Activated CD4-positive, alpha-beta T cell treated with anti-CD3 and anti-CD28 coated beads for 24 hours (primary cell): ENCODE measurements at places on chromosomes 16 and 17.

DNA sequence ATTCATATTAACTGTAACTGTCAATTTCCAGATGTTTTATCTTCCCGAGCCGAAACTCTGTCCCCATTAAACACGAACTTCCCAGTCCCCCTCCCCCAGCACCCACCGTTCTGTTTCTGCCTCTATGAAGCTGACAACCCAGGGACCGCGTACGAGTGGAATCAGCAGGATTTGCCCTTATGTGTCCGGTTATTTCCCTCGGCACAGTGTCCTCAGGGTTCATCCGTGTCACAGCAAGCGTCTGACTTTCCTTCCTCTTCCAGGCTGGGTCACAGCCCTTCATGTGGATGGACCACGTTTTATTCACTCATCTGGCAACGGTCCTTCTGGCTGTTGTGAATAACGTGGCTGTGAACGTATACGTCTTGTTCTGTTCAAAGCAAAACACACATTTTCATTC is 31.3 kb downstream of the METRNL start:
- no peak for DNase-seq

- no peak for DNase-seq
Measured at GRCh38 chr17:74485022-74485743, 18.7 kb downstream of the CD300A start.

- DNase-seq, result no peak
Measured at GRCh38 chr17:74437702-74438101, 5.8 kb downstream of the GPRC5C start.

DNA sequence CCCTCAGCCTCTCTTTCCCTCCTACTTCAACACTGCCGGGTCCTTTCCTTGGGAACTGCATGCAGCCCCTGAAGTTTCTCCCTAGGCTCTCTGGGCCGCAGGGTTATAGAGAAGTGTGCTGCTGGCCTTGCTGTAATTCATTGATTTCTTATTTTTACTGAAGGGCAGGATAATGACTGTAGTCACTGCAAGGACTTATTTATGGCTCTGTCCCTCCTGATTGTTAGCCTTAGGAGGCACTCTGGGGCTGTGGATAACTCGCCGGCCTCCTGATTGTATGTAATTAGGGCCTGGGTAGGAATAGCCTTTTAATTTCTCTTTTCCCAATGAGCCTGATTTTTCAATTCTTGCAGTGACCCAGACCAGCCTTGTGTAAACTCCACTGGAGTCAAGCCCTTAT is 138.3 kb upstream of the CDH13 start:
- no peak for DNase-seq

GRCh38 chr17:50467855-50468303 is 801 bp downstream of the CHAD start:
- no peak for DNase-seq

DNA sequence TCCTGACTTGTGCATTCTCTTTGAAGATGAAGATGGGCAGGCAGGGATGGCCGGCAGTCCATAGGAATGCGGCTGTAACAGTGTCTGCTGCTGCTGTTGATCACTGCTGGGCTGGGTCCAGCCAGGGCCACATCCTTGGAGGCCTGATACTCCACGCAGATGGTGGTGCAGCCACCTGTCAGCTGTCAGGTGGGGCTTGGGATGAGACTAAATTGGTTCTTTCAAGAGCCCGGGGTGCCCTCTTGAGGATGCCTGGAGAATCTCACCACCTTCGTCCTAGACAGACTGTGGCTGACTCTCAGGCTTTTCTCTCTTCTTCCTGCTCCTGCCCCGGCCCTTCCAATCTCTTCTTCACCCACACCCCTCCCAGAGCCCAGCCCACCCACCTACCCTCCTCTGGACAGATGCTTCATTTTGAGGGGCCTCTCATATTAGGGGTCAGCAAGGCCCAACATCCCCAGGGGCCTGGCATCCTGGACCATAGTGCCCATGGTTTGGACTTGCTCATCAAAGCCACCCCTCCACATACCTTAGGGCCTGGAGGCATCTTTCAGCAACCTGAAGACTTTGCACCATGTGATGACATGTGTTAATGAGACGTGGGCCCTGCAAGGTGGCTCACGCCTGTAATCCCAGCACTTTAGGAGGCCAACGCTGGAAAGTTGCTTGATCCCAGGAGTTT is 19.1 kb downstream of the OSBPL7 start:
- peak; percentile 42 for DNase-seq

GRCh38 chr17:63722403-63722802 is 19.2 kb downstream of the STRADA start:
- DNase-seq, result no peak

DNA sequence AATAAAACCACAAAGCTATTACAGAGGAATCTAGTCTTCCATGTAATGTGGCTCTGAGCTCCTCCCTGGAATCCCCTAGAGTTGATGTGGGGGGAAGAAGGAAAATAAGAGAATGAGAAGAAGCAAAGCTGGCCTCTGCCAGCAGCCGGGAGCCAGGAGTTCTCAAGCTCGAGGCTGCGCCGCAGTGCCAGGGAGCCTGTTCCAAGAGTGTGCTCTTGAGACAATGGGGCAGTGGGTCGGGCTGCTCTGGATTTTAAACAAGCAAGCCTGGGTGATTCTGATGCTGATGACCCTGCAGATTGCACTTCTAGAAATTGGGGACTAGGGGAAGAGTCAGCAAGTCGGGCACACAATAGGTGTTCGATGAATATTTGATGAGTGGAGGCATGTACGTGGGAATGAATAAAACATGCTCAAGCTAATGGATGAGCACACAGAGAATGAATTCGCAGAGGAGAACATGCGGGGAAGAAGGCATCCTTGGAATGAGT is 119.9 kb downstream of the CMIP start:
- no peak for DNase-seq

DNA sequence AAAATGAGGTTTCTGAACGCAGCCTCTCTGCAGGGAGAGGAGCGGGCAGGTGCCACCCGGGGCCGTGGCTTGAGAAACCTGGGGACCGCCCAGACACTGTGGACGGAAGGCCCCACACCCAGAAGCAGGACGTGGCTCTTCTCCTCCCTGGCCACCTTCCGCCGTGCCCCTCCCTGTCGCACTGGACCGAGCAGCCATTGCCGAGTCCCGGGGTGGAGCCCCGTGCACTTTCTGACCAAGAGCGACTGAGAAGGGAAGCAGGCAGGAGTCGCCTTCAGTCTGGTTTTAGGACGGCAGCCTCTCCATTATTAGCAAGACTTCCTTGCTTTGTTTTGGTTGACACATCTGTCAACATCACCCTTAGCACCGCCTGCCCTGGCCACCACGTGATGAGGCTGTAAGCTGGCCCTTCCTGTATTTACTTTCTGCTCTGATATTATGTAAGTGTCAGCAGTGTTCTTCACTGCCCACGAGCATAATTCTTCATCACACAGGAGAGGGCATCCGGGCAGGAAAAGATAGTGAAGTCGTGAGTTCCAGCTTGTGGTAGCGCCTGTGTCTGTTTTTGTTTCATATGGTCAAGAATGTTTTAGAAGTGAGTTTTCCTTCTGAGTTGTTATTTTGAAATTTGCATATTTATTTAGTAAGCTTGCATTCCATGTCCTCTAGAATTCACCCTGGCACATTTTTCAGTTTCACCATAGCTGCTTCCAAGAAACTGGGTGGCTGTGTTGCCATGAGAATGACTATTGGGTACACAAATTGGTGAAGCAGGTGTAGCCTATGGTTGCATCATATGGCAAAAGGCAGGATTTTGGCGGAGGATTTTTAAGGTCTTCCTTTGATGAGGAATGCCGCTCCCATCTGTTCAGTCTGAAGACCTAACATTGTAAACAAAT is 1.0 kb downstream of the HERPUD1 start:
- DNase-seq, result no peak

DNA sequence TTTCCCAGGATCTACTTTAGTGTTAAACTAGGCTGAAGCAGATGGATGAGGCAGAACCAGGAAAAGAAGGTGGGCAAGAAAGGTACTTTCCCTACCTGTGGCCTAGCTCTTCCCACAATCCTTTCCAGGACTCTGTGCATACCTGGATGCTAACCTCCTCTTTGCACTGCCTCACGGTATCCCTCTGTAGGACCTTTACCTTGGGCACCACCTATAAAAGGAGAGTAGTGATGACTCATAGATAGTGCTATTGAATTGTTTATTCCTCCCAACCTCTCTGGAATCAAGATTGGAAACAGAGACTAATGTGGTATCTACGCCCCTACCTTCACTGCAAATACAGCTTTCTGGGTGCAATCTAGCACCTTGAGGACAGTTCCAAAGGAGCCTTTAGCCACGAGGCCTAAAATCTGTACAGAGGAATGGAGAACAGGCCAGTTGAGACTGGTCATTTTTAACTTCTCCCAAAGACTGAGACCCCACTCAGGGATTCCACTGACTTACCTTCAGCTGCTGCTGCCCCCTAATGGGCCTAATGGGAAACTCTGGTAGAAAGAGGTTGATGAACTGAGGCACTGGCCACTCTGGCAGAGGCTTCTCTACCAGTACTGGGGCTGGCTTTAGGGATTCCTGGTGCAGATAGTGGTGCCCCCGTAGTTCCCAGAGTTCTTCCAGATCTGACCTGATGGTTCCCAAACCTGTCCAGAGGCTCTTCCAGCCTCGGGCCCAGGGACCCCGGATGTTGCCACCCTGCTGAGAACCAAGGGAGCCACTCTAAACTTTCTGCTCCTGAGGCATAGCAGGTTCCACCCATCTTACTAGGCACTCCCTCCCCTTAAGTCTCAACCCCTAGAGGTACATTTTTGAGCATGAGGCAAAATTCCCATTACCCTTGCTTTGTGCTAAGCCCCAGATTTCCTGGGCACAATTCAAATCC is 781 bp downstream of the RSKR start:
- DNase-seq, result no peak

DNA sequence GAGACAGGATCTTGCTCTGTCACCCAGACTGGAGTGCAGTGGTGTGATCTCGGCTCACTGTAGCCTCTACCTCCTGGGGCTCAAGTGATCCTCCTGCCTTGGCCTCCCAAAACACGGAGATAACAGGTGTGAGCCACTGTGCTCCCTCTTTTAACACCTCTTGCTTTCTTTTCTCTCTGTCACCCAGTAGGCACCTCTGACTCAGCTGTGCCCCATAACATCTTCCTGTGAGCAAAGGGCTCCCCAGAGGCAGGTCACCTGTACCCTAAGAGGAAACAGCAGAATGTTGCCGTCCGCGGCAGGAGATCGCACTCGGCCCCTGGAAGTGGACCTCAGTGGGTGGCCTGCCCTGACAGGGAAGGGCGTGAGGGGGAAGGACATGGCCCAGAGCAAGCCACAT is 918 bp upstream of the NLRC3 start:
- DNase-seq, result no peak

DNA sequence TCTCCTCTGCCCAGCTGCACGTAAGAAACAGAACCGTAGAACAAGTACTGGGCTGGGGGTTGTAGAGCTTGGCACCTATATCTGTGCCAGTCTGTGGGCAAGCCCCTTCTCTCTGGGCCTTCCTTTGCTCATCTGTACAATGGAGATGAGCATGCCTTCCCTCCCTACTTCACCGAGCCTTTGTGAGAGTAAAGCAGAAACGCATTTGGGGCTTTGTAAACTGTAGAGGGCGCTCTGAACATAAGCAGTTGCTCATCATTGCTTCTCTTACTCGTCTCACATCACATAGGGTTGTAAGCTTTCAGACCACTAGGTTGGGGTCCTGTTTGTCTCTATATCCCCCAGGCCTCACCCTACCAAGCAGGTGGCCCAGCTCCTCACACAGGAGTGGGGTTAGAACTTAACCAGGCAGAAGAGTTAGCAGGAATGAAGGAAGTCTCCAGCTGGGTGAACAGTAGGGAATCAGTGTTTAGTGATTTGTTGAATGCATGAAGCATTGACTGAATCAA is 15.1 kb downstream of the SAMD14 start:
- no peak for DNase-seq

- no peak for DNase-seq
Measured at GRCh38 chr17:79573196-79573896, 37.5 kb downstream of the RBFOX3 start.

DNA sequence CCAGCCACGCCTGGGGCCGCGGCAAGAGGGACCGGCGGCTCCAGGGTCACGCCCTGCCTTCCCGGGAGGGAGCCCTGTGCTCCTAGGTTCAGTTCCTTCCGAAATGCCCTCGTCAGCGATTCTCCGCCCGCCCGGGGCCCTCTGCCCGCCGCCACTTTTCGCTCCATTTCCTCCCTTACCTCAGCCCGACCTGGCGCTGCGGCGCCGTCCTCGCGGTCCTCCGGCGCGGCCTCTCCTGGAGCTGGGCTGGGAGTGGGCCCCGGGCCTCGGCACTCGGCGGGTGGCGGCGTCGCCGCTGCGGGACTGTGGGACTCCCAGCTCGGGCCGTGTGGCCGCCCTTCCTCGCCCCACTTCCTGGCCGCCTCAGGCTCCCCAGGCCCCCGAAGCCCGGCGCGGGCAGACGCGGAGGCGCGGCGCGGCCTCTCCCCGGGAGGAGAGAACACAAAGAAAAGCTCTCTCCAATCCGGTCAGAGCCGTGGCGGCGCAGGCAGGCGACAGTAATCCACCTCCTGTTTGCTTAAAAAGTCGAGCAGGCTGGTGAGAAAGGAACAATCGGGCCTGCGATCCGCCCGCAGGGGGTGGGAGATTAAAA is 1.6 kb downstream of the BAHCC1 start:
- no peak for DNase-seq

DNA sequence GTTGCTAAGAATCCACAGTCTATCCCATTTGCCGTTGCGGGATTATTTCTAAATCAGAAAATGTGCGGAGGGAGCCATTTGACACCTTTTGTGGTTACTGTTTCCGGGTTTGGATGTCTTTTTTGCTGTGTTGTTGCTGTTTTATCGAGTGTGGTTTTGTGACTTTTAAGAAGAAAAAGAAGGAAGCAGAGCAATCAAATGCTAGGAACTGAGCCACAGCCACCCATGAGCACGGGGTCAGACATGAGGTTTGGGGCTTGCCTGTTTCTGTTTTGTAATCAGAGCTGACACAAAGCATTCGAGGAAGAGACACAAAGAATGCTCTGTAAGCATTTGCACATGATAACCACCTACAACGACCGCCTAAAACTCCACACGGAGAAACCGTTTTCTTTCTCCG is 53.1 kb upstream of the CHMP6 start:
- no peak for DNase-seq

DNA sequence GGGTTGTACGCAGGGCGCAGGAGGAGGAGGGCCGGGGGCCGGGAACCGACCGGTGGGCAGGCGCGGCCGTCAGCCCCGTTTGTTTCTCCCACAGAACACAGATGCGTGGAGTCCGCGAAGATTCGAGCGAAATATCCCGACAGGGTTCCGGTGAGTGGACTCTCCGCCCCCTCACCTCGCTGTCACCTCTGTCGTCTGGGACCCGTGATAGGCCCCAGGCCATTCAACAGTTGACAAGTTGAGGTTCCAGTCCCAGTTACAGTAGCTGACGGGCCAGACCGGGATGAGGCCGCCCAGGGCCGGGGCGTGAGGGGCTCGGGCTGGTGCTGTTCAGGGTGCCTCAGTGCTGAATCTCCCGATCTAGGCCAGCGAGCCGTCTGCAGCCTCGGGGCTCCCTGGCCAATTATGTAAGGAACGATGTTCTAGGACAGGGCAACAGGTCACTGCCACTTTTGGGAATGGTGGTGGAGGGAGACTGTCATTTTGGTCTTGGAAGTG is 628 bp downstream of the GABARAPL2 start:
- no peak for DNase-seq
